ENCODE measurements at places on chromosomes 2 and 18.

- DNase-seq = no peak
Measured at GRCh38 chr18:40440088-40440487, 1514.9 kb upstream of the PIK3C3 start.

DNA sequence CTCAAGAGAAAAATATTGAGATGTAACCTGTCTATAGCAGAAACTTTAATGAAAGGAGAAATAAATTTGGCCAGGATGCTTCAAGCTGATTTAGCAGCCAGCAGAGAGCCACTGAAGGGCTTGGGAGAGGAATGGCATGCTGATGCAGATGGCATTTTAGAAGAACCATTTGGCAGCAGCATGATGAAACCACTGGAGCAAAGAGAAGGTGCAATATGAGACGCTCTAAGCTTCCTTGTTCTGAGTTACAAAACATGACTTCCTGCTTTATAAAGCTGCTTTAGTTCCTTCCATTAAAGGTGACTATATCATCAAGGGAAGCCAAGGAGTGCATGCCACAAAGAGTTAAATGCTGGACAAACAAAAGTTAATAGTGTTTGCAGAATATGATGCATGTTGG is 189.7 kb downstream of the PID1 start:
- DNase-seq = no peak

- DNase-seq = no peak
Measured at GRCh38 chr2:54945391-54946219, 104.6 kb downstream of the RTN4 start.

DNA sequence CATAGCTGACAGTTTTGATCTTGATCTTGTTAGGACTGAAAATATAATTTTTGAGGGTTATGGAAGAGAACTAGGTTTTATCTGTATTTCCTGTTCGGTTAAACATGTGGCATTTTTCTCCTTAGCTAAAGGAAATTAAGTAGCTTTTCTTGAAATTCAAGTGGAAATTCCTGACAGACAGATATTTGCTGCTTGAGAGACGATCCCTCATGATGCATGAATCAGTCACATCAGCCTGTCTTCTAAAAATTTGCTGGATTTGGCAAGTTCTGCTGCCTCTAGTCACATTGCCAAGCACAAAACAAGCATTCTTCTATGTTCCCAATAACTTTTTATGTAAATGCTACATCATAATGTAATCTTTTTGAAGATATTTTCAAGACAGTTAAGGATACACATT is 201.8 kb upstream of the ATP5MC3 start:
- no peak for DNase-seq

- DNase-seq = no peak
Measured at GRCh38 chr2:63408530-63408929, 179.7 kb downstream of the WDPCP start.

GRCh38 chr2:46342566-46343315 is 45.5 kb downstream of the EPAS1 start:
- no peak for DNase-seq

GRCh38 chr2:59322005-59322404 is 1080.9 kb upstream of the FANCL start:
- no peak for DNase-seq

GRCh38 chr2:206562375-206562774 is 79.9 kb upstream of the FAM237A start:
- no peak for DNase-seq

DNA sequence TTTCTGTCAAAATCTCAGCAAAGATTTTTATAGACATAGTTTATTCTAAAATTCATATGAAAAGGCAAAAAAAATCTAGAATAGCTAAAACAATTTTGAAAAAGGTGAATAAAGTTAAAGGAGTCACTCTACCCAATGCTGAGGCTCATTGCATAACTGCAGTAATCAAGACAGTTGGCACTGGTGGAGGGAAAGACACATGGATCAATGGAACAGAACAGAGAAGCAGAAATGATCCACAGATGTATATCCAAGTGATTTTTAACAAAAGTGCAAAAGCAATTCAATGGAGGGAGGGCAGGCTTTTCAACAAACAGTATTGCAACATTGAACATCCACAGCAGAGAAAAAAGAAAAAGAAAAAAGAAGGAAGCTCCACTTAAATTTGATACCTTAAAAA is 162.8 kb downstream of the RBM43 start:
- DNase-seq = no peak

DNA sequence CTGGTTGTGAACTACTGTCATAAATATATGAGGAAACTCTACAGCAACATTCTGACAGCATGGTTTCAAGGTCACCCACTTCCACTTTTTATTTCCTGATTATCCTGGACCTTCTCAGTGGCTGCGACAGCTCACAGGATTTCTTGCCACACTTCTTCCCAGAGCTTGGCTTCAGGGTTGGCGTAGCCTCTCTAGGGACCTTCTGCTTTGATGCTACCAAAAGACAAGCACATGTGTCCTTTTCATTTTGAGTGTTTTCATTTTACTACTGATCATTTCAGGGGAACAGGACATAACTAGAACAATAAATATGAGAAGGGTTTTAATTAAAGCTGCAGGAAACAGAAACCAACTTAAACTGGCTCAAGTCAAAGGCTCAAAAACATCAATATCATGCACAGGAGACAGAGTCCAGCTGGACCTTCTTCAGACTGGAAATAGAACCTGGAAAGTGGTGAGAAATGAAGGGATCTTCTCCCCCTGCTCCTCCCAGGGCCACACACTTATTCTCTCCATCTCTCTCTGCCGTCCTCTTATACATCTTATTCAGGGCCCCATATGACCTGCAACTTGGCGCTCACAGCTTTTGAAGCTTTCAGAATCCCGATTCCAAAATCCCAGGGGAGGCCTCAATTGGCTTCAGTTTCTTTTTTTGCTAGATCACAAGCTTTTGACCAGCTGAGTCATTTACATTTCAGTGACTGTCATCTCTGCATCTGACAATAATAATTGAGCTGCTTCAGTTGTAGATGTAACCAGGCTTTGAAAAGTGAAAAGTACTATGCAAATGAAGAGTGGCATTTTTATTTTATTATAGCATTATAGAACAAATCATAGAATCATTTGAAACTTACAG is 9.7 kb downstream of the VIT start:
- DNase-seq = no peak

GRCh38 chr18:42326752-42327151 is 371.7 kb downstream of the PIK3C3 start:
- DNase-seq = no peak

DNA sequence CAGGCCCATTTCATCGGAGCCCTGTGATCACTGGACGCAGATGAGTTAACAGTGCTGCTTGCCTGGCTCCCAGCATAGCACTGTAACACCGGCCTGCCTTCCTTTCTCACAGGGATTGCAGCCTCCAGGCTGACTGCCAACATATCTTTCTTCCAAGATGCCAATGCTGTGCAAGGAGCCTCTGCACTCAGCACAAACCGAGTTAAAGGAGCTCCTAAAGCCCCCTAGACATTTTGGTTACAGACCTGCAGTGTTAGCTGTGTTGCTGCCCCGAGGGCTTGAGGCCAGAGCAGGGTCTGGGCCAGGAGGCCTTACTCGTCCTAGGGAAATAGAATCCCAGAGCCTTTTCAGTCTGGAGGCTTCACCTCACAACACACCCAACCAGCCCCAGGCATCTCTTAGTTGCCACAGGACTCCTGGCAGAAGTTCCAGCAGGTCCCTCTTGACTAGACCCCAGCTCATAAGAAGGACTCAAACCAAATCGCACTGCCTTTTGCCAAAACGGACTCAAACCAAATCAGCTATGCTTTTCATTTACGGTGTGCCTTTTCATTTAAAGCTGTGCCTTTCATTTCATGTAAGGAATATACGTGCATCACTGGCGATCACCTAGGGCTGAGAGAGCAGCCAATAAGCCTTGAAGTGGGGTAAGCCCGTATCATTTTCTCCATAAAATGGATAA is 58.4 kb upstream of the EML4 start:
- no peak for DNase-seq

DNA sequence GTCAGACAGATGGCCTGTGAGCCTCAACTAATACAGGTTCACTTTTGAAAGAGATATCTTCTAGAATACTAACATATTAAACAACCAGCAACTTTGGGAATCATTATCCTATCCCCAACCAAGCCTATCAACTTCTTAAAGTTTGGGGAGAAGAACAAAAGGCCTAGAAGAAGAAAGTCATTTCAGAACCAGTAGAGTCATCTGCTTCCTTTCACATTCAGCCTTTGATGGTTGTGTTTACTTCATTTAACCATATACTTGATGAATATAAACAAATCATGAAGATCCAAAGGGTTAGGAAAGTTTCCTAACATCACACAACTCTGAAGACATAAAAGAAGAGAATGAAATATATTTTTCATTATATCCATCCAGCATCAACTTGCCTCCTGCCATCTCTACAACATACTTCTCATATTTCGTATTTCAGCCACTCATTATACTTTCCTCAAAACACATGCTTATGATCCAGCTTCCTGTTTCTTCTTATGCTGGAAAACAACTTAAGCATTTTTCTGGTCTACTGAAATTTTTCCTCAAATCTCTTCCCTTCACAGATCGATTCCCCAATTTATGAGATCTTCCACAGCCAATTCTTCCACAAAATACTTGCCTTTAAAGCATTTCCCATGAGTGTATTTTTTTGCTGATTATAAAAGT is 114.3 kb downstream of the CACNB4 start:
- no peak for DNase-seq
